ENCODE measurements at places on chromosomes 12 and 14.

DNA sequence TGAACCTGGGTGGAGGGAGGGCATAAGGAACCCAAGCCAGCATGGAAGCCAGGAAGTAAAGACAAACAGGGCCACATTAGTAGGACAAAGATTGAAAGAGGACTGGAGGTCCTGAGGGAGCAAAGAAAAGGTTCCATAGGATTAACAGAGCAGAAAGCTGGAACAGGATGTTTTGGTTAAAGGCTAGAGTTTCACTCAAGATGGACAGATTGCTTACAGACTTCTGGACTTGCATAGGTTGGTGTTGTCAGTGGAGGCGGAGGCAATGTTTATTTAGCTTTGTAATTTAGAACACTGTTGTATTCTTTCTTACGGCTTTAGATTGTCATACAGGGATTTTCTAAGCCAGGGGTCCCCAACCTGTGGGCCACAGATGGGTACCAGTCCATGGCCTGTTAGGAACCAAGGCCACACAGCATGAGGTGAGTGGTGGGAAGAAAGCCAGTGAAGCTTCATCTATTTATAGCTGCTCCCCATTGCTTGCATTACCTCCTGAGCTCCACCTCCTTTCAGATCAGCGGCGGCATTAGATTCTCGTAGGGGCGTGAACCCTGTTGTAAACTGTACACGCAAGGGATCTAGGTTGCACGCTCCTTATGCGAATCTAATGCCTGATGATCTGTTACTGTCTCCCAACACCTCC is 31.3 kb downstream of the ZNF664 start:
- DNase-seq: no peak

DNA sequence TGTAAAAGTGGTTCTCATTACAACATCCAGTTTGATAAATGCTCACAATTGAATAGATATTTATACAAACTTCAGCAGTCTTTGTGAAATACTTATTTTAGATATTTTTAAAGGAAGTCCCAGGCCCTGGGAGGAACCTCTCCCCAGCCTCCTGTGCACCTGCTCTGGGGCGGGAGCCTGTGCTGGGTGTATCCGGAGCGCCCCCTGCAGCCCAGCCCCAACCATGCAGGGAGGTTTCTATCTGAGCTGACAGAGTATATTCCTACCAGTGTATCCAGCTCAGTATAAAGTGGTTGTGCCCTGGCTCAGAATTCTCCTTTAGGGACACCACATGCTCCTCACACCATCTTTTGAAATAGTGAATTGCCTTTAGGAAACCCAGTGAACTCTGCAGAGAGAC is 851.8 kb downstream of the TMEM121 start:
- no peak for DNase-seq

- no peak for DNase-seq
Measured at GRCh38 chr12:122393817-122394216, 28.7 kb downstream of the CLIP1 start.

GRCh38 chr12:104873374-104873773 is 84.7 kb downstream of the SLC41A2 start:
- no peak for DNase-seq

- DNase-seq: no peak
Measured at GRCh38 chr12:32482226-32482625, 82.9 kb downstream of the FGD4 start.

- DNase-seq: no peak
Measured at GRCh38 chr12:124094733-124095132, 121.7 kb downstream of the ZNF664 start.

DNA sequence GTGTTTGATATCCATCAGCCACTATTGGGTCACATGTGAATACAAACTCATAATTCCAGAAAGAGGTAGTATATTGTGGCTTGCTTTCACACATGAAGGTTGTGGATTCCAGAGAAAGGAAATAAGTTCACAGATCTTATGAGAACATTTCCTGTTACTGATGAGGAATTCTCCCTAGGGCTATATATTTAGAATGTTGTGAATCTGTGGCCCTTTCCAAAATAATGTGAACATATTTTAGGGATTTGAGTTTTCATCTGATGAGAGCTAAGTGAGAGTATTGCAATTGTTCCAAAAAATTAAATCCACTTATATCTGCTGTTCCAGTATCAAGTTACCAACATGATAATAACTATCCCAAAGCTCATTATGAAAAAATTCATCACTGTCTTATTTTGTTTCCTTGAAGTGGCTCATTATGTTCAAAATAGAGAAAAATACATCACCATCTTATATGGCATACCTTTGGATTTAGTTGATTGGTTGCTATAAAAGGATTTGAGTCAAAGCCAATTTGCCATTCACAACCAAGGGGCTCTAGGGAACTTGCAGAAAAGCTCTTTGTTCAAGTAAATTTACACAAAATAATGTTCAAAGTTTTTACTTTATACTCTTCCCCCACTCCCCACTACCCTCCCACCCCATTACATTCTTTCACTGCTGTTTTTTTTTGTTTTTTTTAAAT is 76.3 kb downstream of the MYRFL start:
- no peak for DNase-seq

DNA sequence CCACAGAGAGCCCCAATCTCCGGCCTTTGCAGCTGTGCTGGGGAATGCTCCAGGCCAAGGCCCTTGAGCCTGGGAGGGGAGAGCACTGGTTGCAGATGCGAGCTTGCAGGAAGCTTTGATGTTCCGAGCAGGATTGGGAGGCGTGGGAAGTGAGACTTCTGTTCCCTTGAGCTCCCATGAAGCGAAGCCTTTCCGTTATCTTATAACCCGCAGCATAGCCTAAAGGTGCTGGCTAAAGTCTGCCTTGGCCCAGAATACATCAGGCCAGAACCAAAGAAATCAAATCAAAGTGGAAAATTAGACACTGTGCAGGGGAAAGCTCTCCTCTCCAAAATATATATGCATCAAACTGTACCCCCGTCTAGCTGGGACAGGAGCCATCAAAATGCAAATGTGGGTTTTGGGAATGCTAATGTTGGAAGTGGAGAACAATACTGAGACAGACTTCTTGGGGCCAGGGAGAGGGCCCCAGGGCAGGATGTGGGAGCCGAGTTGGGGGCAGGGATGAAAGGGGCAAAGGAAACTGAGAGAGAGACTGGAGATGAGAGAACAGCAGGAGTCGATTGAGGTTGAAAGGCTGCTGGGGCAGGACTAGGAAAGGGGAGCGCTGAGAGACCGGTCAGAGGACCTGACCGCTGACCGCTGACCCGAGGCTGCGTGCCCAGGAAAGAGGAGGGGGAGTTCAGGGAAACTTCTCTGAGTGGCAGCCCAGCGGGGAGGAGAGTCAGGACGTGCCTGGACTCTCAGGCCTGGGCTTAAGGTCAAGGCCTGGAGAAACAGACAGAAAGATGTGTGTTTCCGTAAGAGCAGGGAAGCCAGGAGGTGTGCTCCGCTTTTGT is 152.2 kb upstream of the PARP11 start:
- no peak for DNase-seq

- no peak for DNase-seq
Measured at GRCh38 chr14:78566859-78567172, 396.6 kb downstream of the NRXN3 start.

DNA sequence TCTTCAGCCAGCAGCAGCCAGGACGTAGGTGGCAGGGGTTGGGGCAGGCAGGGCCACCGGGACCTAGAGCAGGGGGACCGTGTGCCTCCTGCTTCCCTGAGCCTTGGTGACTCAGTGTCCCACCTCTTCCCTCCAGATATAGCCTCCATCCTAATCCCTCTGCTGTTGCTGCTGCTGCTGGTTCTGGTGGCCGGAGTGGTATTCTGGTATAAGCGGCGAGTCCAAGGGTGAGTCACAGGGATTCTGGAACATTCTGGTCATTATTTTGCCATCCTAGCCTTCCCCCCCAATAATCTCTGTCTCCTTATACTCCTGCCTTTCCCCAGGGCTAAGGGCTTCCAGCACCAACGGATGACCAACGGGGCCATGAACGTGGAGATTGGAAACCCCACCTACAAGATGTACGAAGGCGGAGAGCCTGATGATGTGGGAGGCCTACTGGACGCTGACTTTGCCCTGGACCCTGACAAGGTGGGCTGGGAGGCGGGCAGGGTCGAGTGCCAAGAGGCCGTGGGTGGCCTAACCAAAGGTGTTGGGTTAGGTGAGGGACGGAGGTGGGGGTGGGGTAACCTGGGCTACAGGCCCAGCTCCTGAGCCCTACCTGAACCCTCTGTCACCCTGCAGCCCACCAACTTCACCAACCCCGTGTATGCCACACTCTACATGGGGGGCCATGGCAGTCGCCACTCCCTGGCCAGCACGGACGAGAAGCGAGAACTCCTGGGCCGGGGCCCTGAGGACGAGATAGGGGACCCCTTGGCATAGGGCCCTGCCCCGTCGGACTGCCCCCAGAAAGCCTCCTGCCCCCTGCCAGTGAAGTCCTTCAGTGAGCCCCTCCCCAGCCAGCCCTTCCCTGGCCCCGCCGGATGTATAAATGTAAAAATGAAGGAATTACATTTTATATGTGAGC is 4.5 kb upstream of the NXPH4 start:
- DNase-seq: no peak

DNA sequence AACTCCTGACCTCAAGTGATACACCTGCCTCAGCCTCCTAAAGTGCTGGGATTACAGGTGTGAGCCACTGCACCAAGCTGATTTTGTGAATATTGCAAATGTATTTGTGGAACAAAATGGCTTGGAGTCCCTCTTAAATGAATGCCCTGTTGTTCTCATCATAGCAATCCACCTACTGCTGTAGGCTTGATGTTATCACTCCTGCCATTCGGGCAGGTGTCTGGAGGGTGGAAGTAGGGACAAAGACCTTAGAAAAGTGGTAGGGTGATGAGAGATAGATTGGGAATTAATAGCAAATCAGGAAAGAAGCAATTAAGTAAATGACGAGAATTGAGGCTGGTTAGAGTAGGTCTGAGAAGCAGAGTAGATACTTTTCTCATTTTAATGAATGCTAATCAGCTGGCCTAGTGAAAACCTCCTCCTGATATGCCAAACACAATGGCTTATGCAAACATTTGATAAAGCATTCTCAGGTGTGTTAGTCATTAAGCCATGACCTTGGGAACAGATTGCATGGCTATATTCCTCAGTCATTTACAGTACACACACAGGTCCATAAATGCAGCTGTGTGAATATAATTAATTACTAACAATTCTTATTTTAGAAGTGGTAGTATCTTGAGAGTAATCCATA is 60.5 kb upstream of the USP44 start:
- DNase-seq: no peak

DNA sequence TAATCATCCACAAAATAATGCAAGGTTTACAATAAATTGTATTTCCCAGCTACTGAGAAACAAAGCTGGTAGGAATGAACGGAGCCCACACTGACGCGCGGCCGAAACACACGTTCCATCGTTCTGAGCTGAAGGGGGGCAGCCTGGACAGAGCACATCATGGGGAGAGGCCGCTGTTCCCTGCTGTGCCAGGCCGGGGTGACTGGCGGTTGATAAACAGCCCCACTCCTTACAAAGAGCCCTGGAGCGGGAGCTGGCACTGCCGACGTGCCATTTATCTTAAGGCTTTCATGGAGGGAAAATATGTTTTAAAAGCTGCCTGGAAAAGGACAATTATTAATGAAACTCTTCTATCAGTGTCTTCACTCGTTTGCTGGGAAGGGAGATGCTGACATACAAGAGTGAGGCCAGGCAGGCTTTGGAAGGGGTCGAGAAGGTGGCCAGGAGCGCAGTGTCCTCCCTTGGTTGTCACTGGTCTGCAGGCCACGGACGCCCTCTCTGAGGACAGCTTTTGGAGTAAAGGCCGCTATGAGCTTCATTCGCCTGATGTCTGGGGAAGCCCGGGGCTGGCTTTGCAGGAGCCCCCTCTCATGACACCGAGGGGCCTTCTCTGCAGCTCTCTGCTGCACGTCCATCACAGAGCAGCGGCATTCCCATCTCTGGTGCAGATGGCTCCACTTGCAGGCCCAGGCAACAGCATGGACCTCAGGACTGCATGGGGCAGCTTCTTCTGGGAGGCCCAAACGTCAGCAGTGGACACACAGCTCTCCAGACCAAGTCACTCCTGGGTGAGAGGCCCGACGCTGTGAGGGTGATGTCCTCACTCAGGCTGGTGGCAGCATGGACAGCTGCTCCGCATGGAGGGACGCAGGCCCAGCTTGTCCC is 355.3 kb upstream of the SFSWAP start:
- no peak for DNase-seq

- DNase-seq: no peak
Measured at GRCh38 chr12:1610072-1610643, 15.8 kb upstream of the FBXL14 start.

- peak; percentile 48 for DNase-seq
Measured at GRCh38 chr14:92973261-92973797, 50.4 kb downstream of the CHGA start.

DNA sequence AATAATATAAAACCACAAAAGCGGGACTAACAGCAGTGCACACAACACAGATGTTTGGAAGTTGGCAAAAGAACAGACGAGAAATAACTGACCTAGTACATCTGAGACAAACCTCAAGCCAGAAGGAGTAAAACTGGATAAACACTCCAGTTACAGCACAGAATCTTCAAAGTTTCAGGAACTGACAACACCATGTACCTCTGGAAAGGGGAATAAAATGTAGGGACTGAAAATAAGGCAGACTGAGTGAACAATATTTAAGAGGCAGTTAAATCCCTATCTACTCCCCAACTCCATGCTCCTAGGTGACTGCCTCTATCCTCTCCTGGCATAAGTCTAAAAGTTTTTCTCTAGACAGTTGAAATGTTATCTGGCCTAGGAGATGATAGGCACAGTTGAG is 57.9 kb downstream of the ZFYVE21 start:
- DNase-seq: no peak

- DNase-seq: no peak
Measured at GRCh38 chr14:97025722-97026121, 228.5 kb downstream of the VRK1 start.

- no peak for DNase-seq
Measured at GRCh38 chr12:452667-453210, 7.0 kb upstream of the B4GALNT3 start.

DNA sequence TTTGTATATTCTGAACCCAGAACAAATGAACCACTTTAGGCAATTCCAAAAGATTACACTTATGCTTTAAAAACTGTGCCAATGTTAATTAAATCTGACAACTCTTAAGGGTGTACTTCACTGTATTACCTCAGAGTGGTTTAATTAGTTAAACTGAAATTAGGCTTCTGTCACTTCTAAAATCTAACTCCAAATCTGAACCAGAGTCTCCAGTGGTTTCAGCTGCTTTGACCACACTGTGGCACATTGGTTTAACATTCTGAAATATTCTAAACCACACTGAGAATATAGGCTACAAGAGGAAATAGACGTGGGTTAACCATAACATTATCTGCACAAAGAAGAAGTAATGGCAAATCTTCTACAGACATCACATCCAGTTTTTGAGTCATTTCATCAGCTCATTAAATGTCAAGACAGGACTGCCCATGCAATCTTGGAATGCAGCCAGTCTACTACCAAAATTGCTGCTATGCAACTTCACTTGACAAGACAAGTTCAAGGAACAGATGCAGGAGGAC is 94.8 kb downstream of the LRP6 start:
- no peak for DNase-seq
